Skin of body (tissue), 3 donors: ENCODE measurements at places on chromosomes 16 and 17. TPM values are rescaled to one million over a fixed set of nuclear protein-coding genes. Genes with fewer than 3 reads are reported as not detected.
A peak's percentile ranks its signal among the peaks of the same experiment; 100 is the strongest.

- no peak for DNase-seq
These were observed 313.6 kb downstream of the HS3ST4 start for GRCh38 chr16:26005336-26005735.

- DNase-seq: no peak
These were observed 1.6 kb downstream of the ITGA3 start for GRCh38 chr17:50057521-50057991.

DNA sequence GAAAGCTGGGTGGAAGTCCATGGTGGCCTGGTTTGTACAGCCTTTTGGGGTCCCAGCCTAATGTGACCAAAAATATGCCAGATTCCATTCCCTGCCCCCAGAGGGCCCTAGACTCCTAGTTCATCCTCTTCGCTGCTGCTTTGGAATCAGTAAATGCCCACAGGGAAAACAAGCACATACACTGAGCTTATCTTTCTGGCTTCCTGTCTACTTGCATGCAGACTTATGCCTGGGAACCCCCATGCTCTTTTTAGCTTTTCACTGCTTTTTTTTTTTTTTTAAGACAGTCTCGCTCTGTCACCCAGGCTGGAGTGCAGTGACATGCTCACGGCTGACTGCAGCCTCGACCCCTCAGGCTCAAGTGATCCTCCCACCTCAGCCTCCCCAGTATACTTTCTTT is 6.2 kb upstream of the CD300LG start:
- DNase-seq: no peak

DNA sequence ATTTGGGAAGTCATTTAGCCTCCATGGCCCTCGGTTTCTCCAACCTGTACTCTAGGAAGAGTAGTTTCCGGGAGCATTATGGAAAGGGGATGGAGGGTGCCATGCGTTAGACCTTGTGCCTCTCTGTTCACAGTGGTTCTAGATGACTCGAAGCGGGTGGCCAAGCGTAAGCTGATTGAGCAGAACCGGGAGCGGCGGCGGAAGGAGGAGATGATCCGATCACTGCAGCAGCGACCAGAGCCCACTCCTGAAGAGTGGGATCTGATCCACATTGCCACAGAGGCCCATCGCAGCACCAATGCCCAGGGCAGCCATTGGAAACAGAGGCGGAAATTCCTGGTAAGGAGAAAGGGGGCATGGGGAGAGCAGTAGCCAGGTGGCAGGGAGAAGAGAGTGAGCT is 15.9 kb downstream of the NR1D1 start:
- no peak for DNase-seq

- no peak for DNase-seq
These were observed 26.9 kb downstream of the LDHD start for GRCh38 chr16:75089486-75090202.

DNA sequence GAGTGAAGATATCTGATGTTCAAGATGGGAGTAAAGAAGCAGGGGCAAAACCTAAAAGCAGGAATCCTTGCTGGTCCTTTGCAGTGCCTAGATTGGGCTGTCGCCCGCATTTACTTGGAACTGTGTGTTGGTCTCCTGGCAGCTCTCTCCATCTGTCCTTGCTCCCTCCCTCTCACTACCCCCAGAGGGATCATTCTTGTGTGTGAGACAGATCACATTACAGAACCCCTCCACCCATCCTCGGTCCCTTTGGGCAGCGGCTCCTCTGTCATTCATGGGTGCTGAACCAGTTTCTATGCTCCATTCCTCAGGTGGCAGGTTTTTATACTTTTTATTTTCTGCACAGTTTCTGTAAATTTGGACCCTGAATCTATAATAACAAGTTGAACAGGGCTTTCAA is 99.4 kb upstream of the MYOCD start:
- no peak for DNase-seq

DNA sequence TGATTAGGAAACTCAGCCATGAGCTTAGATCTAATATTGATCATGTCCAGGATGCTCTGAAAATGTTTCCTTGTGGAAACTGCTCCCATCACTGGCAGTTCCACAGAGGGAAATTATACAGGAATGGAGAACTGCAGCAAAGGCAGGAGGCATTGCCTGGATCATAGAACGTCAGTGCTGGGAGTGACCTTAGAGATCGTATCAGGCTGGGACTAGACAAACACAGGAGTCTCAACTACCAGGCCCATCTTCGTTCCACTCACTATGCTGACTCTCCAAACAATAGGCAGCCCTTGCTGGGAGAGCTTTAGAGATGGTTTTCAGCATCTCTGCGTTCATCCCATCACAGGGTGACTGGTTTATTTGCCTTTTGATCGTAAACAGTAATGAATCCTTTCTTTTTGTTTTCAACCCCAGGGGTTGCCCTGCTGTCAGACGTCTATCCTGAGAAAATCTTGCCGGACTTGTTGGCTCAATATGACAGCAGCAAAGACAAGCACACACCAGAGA is 130.3 kb downstream of the TANGO6 start:
- DNase-seq: no peak

- peak; percentile 58 for DNase-seq
These were observed 137.4 kb upstream of the COX10 start for GRCh38 chr17:13931800-13932460.

GRCh38 chr16:70294385-70295025 is 4.5 kb upstream of the DDX19B start:
- DNase-seq: no peak

DNA sequence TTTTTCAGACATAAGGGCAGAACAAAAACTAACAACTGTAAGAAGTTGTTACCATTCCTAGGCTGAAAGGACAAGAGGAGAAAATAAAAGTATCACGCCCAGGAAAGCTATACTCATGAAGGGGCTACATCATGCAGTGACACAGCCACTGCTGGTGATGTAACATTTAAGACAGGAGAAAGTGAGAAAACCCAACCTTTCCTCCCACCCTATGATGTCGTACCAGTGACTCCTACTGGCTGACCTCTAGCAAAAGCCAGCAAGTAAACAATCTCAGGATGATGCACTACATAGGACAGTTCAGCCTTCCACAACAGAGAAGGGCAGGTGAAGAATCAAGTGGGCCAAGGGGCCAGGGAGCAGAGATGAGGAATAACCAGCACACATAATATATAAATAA is 14.0 kb upstream of the OR1E2 start:
- no peak for DNase-seq

GRCh38 chr16:247027-247426 is 12.4 kb downstream of the FAM234A start:
- no peak for DNase-seq

DNA sequence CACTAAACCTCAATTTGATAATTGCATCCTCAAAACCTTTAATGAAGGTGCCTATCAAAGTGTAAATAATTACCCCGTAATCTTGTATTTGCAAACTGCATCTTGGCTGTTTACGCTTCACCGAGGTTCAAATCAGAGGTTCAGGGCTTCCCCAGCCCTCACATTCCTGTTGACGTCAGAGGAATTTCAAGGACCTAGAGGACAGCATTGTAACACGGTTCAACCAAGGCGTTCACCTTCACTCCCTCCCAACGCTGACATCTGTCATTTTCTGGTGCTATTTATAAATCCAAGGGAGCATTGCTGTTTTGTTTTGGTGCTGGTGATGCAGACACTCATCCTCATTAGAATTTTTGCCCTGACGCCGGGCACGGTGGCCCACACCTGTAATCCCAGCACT is 691.6 kb upstream of the RBFOX1 start:
- DNase-seq: no peak

DNA sequence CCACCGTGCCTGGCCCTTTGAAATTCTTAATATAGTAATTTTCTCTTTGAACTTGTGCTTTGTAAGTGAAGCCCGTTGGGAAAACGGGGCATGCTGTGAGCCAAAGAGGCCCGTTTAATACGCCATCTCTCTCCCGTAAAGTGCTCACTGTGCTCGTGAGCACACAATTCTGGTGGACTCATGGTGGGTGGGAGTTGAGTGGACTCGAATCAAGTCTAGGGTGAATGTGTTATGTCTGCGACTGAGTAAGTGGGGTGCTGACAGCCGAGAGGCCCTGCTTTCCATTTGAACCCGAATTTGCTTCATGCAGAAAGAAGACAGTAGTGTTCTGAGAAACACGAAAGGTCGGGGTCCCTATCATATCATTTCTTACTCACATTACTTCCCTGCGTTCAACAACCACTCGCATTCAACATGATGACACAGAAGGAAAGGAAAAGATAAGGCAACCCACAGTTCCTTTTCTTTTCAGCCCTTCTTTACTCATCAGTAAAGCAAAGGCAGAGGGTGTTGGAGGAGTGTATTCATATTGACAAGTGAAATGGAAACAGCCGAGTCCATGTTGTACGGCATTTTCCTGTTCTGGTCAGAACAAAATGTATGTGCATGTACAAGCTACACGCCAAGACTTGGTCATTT is 4.8 kb upstream of the ATP2A3 start:
- no peak for DNase-seq

DNA sequence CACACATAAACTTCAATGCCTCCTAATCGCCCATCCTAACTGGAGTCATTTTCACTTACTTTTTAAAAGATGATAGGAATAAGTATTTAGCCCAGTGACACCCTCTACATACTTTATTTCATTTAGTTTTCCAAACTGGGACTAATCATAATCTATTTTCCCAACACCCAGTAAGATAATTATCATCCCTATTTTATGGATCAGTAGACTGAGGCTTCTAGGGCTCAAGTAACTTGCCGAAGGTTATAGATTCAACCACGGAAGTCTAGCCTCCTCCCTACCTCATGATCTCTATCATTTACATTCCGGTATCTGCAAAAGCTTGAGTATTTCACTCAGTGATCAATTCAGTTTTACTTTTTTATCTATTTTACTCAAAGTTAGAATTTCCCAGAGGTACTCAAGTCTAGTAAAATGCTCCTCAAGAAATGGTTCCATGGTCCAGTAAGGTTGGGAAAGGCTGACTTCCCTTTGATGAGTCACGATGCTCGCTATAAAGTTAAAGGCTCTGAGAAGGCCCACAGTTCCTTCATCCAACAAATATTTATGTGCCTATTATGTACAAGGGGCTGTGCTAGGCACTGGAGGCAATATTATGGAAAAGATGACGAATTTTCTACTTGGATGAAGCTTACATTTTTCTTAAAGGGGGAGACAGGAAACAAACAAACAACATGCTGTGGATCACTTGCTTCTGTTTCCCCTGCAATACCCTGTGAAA is 75.1 kb downstream of the TOX3 start:
- DNase-seq: no peak

GRCh38 chr16:63373744-63374143 is 1337.5 kb upstream of the CDH8 start:
- no peak for DNase-seq

DNA sequence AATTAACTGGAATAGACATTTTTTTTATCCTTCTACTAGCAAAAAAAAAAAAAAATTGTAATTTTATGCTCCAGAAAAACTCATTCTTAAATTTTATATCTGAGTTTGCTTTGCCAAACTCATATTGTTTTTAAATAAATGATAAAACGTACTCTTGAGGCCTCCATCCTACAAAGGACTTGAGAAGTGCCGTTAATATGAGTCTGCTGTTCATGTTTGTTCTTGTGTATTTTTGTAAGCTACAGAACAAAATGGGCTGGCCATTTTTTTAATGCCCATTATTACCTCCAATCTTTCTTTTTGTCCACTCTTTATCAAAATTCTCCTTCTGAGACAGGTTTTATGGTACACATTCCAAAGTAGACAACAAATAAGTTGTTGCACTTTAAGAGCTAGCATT is 643.5 kb upstream of the SOX9 start:
- no peak for DNase-seq

- DNase-seq: no peak
These were observed 160.6 kb downstream of the CCT6B start for GRCh38 chr17:34800661-34801060.

DNA sequence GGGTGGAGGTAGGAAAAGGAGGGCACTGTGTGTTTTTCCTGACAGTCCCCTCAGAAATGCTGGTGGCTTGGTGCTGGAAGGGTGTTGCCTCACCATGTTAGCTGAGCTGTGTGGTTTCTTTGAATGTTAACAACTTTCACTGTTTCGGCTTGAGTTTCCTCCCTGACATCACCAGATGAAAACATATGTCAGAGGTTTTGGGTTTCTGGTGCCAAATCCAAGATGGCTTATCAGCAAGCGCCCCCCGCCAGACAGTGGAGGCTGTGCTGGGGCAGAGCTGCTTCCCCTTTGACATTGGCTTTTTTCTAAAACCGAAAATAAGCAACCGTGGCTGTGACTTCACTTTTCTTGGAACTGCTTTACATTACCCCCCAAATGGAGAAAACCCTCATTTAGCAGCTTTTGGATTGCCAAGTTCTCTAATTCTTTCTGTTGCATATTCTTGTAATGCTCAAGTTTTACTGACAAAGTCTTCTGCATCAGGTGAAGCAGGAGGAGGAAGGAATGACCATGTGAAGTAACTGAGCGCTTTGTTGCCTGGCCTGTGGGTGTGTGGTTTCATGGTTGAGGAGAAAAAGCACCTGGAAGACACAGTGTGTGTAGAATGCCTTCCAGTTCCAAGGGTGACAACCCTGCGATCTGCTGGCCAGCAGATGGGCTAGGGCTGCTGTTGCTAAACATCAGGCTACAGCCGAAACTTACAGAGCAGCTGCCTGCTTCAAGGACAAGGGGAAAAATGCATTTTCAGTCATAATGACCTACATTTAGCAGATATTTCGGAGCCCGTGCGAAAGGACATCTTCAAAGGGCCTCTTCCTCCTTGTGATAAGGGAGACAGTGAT is 9.7 kb downstream of the RMI2 start:
- DNase-seq: peak; percentile 65

DNA sequence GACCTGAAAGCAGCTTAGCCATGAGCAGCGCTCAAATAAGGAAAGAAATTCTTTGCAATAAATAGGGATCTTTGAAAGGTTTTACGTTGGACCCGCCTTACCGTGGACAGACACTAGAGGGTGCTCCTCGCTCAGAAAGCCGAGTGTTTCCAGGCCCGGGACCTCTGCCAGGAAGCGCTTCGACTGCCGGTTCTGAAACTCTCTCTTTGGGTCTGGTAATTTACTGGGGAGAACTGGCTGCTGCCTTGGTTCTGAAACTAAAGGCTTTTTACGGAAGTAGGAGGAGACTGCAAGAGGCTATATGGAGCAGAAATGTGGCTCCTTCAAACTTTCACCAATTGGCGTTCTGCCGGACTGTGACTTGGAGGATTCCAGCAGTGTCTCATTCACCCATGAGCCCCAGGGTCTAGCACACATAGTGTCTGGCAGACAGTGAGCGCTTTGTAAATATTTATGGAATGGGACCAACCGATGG is 45.6 kb upstream of the HOXB9 start:
- DNase-seq: peak; percentile 57

GRCh38 chr17:32142857-32143526 is 690 bp downstream of the RHOT1 start:
- no peak for DNase-seq

The C17orf67 gene
- 0.79 TPM for total RNA-seq

The LDAF1 gene
- total RNA-seq: 64.5 TPM

The PRCD gene
- total RNA-seq: 2.7 TPM

The POLR2A gene
- 73.0 TPM for total RNA-seq

The CCL5 gene
- 1.4 TPM for total RNA-seq

The MYH13 gene
- under 0.01 TPM for total RNA-seq

The MYLK3 gene
- 3.0 TPM for total RNA-seq

The TMC7 gene
- 1.2 TPM for total RNA-seq

The KRTAP1-5 gene
- 14.1 TPM for total RNA-seq

The NAGS gene
- 0.49 TPM for total RNA-seq

The CES5A gene
- total RNA-seq: not detected
